ENCODE measurements at places on chromosomes 12 and 14. TPM values are rescaled to one million over a fixed set of nuclear protein-coding genes. Genes with fewer than 3 reads are reported as not detected.

Gene MGST1
- total RNA-seq, result 754 TPM

Gene RPL10L
- not detected for total RNA-seq

Gene IKZF4
- 2.3 TPM for total RNA-seq

Gene GPD1
- 0.23 TPM for total RNA-seq

Gene STON2
- total RNA-seq, result 2.6 TPM

Gene EEA1
- 7.6 TPM for total RNA-seq

Gene NANOG
- not detected for total RNA-seq

Gene SSTR1
- total RNA-seq, result not detected

Gene VTI1B
- 90.6 TPM for total RNA-seq

Gene KLRK1
- not detected for total RNA-seq

All from A549 treated with Hydrocortisone at 1 μM for 4 hours (cell line).